ENCODE measurements at places on chromosomes 5 and 9. TPM values are rescaled to one million over a fixed set of nuclear protein-coding genes. Genes with fewer than 3 reads are reported as not detected.
A peak's percentile ranks its signal among the peaks of the same experiment; 100 is the strongest.

DNA sequence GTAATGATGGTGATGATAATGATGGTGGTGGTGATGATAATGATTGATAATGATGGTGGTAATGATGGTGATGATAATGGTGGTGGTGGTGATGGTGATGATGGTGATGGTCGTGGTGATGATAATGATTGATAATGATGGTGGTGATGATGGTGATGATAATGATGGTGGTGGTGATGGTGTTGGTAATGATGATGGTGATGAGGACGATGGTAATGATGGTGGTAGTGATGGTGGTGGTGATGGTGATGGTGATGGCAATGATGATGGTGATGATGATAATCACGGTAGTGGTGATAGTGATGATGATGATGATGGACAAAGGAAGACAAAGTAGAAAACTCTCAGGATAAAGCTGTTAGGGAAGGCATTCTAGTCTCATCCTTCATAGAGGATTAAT, 310.5 kb downstream of the MSX2 start:
- no peak for DNase-seq

DNA sequence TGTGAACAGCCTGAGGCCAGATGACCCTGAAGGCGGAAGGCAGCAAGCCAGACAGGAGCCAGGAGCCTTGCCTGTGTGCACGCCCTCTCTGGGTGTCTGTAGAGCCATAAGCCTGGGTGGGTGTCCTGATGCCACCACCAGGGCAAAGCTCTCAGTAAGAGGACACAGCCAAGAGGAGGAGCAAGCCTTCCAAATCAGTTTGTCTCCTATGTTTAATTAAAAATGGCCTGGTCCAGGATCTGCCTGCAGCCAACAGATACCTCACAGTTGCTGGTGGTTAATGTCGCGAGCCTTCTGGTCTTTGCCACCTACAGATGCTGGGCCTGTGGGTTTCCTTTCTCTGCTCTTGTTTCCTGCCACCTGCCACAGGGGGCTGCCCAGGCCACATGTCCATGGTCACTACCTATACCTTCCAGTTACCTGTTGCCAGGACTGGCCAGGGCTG, 56.9 kb downstream of the SYK start:
- peak; percentile 51 for DNase-seq

The PCDHGC4 gene
- 63.2 TPM for total RNA-seq

The C5orf34 gene
- total RNA-seq = 12.3 TPM

DNA sequence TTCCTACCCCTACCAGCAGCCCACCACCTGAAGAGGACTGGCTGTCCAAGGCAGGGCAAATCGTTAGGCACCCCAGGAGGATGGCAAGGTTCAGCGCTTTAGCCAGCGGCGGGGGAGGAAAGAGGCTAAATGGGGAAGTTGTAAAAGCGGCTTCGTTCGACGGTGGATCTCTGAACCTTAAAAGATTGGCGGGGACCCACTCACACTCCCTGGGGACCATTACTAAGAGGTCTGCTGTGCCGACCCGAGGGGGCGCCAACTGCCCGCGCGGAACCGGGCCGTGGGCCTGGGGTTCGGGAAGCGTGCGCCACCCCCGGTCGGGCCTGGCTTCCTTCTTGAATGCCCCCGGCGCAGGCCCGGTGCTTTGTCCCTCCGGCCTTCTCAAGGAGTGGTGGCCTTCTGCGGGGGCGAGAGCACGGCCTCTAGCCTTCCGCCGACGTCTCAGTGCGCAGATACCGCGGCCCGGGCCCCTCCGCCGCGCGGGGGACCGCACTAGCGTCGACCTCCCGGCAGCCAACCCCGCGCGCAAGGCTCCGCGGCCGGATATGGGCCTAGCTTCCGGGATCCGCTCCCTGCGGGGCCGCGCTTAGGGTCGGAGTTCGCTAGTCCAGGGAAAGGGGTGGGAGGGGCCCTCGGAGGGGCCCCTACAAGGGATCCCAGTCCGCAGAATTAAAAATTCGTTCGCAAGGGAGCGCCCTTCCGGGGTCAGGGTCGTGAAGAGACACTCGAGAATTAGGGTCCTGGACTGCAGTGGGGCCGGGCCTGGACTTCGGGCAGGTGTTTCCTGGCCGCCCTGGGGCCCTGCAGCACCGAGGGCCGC, 10.5 kb downstream of the NR2F1-AS1 start:
- DNase-seq = no peak

DNA sequence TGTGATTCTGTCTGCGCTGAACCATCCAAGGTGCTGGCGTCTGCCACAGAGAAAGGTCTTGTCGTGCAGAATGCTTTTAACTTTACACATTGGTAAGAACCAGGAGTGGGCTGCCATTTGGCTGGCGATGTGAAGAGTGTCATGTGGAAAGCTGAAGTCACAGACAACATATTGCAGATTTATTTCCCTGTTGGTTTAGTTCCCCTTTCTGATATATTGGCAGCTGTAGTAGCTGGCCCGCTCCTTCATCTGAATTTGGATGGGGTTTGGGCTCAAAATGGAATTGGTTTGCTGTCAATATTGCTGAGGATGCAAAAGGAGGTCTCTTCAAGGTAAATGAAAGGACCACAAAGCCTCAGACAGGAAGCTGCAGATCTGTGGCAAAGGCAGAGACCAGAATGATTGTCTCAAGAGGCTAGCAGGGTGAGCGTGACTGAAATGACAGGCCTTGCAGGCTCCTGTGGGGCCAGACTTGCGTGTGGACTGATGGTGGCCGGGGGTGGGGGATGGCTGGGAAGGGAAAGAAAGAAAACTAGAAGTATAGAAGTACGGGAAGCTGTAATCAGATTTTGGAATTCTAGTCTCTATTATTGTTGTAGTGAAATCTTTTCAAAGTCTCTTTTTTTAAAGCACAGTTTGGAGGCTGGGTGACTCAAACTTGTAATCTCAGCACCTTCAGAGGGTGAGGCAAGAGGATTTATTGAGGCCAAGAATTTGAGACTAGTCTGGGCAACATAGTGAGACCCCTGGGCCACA, 25.1 kb upstream of the CD180 start:
- no peak for DNase-seq

DNA sequence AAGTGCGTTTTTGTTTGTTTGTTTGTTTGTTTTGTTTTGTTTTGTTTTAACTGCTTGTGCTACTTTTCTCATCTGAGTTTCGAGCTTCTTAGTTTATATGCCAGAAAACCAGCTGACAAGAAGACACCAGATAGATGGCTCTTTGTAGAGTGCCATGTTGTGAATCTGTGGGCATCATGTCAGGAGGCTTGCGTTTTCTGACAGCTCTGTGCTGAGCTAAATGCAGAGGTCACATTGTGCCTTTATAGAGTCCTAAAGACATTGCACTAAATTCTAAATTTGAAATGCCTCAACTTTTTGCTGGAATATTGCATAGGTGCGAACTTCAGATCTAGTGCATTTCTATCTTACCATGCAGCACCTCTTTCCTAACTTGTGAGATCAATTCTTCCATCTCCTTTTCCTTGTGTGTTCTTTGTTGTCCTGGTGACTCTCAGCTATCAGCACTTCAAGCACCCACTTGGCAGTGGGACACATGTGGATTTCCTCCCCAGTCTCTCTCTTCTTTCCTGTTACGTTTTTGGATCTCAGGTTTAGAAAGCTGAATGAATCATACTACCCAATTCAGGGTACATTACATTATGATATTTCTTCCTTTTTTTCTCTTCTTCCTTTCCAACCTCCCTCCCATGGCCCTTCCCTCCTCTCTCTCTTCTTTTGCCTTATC, 379.0 kb upstream of the RPS23 start:
- DNase-seq = no peak

The ORM2 gene
- total RNA-seq = not detected

- DNase-seq = no peak
These were observed 116.6 kb upstream of the GAS1 start for GRCh38 chr9:87063871-87064270.

GRCh38 chr9:128190516-128191405, 611 bp downstream of the CIZ1 start:
- no peak for DNase-seq

- no peak for DNase-seq
These were observed 186.0 kb downstream of the WDR70 start for GRCh38 chr5:37565062-37565670.

- DNase-seq = peak; percentile 2
These were observed 28.4 kb downstream of the TIMD4 start for GRCh38 chr5:156934450-156935211.

The CDH12 gene
- 39.0 TPM for total RNA-seq

DNA sequence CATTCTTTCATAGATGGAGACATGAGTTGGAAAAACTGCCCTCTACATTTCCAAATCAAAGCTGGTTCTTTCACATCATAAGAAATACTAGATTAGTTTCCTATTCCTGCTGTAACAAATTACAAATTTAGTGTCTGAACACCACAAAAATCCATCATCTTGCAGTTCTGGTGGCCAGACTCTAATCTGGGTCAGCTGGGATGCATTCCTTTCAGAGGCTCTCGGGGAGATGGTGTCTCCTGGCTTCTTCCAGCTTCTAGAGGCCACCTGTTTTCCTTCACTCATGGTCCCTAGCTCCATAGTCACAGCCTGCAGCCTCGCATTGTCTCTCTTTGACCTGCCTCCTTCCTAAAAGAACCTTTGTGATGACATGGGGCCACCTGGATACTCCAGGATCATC, 65.2 kb downstream of the RETREG1 start:
- DNase-seq = no peak

All from cerebellum (tissue), 4 donors.